ENCODE measurements at places on chromosomes 5 and 9.

DNA sequence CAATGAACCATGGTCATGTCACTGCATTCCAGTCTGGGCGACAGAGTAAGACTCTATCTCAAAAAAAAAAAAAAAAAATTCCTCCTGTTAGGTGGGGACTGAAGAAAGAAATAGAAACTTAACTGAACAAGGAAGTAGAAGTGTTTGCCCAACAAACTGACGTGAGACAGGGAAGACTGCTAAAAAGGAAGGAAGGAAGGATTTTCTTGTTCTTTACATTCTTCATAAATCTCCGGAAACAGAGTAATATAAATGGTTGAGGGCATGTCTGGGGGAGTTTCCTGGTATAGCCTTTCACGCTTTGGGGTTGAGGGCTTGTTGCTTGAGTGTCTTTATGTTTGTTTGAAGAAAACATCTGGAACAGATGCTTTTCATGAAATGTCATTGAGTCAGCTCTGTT is 3.1 kb downstream of the TOR1B start:
- DNase-seq, result no peak

DNA sequence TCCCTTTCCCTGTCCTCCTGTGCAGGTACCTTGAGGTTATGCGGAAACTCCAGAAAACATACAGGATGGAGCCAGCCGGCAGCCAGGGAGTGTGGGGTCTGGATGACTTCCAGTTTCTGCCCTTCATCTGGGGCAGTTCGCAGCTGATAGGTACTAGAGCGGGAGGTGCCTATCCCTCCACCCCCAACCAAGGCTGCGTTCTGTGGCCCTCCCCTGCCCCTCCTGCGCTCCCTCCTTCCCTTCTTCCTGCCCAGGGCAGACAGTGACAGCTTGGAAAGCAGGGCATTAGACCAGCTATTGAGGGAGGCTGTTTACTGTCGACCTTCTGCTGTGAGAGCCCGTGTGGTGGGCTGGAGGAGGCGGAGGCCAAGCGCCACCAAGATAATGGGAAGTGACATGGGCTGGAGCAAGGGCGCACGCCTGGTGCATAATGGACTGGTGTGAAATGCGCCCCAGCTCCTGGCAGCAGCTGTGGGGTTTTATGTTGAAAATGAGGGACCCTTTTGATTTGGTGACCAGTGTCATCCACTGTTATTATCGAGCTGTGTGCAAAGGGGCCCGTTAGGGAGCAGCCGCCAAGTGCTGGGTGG is 25.3 kb downstream of the PTPA start:
- no peak for DNase-seq

- DNase-seq, result no peak
Observed at GRCh38 chr5:137113939-137114338, 385.2 kb downstream of the SPOCK1 start.

GRCh38 chr5:143511736-143512135 is 108.2 kb upstream of the NR3C1 start:
- peak; percentile 34 for DNase-seq

DNA sequence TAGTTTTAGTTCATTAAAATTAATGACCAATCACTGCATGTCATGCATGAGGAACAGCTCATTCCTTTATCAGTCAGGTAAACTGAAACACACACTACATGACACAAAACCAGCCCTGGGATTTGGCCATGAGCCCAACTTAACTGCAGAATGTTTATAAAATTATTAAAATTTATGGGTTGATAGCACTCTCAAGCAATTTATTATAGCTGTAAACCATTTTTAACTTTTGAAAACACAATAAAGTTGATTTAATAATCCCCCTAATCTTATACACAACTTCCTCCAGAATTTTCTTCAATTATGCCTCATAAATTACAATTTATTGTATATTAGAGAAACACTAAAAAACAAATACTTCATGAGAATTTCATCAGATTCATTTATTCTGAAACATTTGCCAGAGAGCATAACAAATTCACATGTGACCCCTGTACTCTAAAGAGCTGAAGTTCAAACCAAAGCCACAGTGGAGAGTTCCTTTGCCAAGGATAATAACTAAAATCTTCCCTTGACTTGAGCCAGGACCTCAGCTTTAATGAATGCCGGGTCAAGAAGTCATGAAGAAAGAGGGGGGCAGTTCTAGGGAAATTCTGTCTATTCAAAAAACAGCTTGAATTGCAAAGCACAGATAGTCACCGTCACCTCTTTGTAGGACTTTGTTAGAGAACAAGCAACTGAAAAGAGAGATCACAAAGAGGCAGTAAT is 763.7 kb upstream of the GRAMD2B start:
- peak; percentile 65 for DNase-seq

GRCh38 chr9:86242071-86242470 is 17.4 kb downstream of the C9orf153 start:
- DNase-seq, result peak; percentile 7

DNA sequence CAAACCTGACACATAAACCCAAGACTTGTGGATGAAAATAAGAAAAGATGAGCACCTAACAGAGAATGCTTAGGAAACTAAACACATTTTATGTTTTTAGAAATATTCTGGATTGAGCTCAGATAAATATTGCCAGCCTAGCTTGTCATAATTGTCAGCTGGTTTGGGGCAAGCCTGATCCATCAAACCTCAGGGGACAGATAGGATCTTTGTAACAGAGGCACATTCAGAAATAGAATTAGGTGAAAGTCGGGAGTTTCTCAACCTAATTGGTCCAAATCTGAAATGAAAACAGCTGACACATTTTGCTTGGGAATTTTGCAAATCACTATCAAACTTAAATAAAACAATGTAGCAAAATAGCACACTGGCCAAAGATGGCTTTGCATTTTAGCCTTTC is 503.7 kb downstream of the ANXA1 start:
- no peak for DNase-seq

DNA sequence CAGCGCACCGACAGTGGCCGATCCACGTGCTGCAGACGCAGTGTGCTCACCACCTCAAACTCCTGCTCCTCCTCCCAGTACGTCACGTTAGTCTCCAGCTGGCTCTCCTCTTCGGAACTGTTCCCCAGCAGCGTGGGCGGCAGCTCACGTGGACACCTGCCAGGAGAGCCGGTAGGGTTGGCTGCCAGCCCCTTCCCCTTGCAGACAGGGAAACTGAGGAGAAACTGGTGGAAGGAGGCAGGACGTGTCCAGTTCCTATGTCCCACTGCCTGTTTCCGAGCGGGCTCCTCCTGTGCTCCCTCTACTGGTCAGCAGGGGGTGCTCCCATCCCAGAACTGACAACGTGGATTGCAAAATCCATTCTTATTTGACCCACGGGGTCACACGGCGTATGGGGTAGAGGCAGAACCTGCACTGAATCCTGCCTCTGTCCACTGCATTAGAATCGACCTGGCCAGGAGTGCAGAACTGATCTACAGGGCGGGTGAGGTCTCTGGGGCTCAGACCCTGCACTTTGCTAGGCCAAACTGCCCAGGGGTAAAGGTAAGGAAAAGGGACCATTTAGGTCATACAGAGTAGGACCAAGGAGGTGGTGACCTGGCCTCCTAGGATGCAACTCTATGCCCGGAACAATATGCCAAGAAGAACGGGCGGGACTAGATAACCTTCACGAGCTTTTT is 25.7 kb downstream of the PDGFRB start:
- peak; percentile 85 for DNase-seq

DNA sequence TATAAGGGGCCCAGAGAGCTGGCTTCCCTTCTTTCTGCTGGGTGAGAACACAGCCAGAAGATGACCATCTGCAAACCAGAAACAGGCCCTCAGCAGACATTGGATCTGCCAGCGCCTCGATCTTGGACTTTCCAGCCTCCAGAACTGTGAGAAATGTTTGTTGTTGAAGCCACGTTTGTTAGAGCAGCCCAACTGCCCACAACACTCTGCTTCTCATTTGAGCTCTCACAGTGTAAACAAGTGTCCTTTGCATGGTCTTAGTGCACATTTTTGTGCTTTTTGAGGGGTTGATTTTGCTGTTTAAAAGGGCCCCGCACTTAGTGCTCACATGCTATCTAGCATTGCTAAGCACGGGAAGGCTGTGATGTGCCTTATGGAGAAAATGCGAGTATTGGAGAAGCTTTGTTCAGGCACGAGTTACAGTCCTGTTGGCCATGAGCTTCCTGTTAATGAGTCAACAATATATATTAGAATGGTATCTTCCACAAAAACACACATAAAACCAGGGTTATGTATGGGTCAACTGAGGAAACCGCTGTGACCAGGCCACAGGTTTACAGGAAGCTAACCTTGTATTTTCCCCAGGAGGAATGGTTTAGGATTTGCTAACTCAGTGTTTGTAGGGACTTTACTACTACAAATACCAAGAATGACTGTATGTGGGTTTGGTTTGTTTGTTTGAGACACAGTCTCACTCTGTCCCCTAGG is 11.9 kb downstream of the CMBL start:
- no peak for DNase-seq

DNA sequence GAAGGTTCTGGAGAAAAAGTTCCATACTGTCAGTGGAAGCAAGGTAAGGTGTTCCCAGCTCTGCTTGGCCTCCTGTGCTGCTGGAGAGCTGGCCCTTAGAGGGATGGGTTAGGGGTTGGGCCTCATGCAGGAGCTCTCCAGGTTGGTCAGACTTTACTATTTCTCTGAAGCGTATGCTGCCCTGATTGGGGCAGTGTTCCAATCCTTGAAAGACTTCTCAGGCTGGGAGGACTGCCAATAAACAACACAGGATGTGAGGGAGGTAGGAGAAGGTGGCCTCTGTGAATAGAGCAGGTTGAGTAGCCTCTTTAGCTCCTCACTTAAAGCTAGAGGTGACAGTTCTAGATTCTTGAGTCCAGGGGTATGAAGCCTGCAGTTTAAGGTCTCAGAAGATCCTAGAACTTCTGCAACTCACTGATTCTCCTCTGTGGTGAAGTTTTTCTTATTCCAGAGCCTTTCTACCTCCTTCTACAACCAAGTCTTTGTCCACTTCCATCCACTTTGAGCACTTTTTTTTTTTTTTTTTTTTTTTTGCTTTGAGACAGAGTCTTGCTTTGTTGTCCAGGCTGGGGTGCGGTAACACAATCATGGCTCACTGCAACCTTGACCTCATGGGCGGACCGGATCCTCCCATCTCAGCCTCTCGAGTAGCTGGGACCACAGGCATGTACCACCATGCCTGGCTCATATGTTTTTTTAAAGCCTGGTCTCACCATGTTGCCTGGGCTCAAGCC is 3.0 kb downstream of the HNRNPAB start:
- peak; percentile 83 for DNase-seq

DNA sequence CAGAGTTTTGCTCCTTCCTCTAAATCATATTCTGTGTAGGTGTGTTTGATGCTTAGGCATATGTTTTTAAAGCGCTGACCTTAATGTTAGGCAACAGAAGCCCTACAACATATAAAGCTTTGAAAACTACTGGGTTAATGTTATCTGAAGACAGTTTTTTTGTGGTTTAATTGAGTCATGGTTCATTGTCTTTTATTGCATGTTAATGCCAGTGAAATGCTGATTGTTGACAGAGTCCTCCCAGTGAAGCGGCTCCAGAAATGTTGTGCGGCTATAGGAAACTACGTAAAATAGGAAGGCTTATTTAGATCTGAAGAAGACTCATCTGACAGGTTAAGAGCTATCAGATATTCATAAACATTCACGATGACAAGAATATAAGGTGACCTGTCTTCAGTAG is 424.6 kb downstream of the CCDC171 start:
- no peak for DNase-seq

DNA sequence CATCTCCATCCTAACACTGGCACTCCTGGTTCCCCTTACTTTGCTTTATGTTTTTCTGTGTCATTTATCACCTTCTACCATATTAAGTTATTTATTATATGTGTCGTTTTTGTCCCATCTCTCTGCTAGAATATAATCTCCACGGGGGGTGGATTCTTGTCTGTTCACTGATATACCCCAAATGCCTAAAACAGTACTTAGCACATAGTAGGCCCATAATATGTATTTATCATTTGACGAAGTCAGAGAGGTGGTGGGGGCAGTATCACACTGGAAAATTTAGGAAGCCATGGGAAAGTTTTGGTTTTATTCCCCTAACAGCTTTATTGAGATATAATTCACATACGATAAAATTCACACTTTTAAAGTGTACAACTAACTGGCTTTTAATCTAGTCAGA is 14.4 kb downstream of the ZCCHC9 start:
- no peak for DNase-seq

- no peak for DNase-seq
Observed at GRCh38 chr5:151581347-151581746, 9.8 kb downstream of the FAT2 start.

- no peak for DNase-seq
Observed at GRCh38 chr5:135046661-135047346, 12.8 kb upstream of the PITX1 start.

DNA sequence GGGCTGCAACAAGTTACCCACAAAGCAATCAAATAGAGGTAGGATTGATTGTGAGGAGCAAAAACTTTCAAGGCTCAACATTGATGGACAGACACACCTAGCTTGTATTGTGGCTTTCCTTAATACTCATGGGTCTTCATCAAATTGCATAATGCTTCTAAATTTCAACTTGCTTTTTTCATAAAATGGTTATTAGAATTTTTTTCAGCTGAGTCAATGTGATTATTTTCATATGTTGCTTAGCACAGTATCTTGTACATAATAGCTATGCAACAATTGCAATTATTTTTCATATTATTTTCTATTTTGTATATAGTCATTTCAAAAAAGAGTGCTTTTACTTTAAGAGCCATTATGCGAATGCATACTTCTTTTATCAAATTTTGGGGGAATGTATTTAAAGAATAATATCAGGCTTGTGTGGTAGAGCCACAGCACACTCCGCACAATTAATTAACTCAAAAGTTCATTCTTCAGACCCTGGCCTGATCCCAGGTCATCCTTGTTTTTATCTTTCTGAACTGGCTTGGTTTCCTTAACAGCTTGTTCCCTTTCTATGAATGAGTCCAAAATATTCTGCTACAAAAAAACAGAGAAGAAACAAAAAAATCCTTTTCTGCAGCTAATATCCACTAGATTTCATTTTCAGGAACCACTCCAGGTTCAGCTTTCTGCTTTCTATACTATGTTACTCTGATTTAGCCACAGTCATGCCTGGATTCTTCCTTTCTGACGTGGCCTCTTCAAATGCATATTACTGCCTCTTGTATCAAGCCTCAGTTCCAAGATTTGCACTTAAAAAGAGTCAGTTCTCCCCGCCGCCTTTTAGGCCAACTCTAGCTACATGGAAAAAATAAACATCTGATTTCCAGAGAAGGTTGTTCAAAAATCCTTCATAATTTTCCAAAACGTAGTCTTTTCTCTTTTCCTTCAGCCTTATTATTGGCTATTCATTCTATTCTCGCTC is 45.3 kb upstream of the CDH9 start:
- no peak for DNase-seq

DNA sequence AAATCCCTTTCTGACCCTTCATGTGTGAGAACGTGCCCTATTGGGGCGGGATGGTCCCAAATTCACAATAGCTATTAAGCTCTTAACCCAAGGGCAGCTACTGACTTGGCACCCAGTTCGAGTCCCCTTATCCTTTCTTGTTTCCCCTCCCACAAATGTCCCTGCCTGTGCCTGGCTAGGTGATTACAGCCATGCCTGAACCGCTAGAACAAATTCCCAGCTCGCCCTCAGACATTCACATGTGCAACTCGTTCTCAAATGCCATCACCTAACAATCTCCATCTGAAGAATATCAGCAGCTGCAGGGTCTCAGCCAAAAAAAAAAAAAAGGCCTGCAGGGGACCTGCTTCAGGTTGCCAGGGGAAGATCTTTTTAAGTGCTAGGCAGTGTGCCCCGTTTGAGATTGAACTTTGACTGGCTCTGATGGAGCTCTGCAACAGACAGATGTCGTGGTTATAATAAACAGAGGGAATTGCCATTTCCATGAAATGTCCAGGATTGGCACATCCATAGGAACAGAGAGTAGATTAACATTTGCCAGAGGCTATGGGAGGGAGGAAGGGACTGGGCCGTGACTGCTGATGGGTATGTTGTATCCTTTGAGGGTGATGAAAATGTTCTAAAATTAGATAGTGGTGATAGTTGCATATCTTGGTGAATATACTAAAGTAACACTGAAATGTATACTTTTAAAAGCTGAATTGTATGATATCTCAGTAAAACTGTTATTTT is 347.2 kb upstream of the WWC1 start:
- DNase-seq, result no peak

All from cardiac fibroblast (primary cell).